Retina (tissue), 1 donor: ENCODE measurements at places on chromosomes 4 and X.

- DNase-seq: no peak
These were observed 35.5 kb upstream of the SLC4A4 start for GRCh38 chr4:71303287-71303686.

DNA sequence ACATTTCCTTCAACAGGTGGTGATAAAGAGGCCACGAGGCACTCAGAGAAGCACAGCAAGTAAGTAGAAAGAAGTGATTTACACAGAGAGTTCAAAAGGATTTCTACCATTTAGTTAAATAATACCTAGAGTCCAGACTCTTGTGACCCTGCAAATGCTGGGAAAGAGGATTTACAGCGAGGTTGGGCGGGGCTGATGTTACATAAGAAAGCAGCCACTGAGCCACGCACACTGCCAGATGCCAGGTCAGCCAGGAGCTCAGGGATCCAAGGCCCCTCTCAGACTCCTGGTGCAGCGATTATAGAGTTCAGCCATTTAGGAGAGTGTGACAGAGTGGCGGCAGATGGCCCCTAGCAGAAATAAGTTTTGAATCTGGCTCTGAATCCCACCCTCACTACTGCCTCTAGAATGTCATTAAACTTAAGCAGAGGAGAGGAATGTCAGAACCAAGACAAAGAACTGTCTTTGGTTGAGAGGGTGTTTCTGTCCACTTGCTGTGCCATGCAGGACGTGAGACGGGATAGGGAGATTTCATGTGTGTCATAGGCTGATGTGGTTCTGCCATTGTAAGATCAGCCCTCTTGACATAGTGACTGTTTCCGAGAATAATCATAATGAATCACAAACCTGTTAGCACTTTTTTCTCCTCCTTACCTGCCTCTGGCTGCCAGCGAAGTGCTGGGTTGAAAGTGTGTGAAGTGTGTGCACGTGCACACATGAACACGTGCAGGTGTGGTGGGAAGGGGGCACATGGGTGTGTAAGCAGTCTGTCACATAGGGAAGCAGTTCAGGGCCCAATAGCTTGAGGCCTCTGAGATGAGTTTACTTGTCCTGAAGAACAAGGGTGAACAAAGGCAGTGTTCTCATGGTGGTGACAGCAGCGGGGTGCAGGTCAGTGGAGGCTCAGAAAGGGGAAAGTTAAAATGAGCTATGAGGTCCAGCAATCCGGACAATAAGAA is 50.1 kb downstream of the MFAP3L start:
- DNase-seq: no peak

DNA sequence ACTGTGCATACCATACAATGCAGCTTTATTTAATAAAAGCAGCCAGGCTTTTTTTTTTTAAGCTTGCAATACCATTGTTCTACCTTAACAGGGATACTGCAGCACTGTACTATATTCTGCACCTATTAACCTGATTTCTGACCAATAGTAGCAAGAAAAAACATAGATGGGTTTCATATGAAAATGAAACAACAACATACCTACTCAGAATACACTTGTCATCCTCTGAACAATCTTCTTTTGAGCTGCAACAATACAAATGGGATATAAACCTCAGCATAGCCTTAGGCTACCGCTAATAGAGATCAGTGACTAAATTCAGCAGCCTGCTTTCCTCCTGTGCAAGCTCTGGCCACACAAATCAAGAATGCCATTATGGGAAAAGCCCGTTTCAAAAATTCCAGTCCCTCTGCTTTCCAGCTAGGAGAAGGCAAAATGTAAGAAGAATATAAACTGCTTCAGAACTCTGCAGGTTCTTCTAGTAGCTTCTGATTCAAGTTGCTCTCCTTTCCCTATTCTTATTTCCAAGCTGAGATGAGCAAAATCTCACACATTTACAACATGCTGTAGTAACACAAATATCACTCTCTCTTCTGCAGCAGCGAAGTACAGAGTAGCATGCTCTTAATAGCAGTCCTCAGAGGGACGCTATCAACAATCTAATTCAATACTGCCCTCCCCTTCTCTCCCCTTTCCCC is 143.4 kb downstream of the KLHL13 start:
- peak; percentile 39 for DNase-seq

GRCh38 chrX:118026631-118027030 is 90.0 kb downstream of the KLHL13 start:
- no peak for DNase-seq

- DNase-seq: peak; percentile 93
These were observed 4.3 kb downstream of the BLOC1S4 start for GRCh38 chr4:6720202-6720699.

DNA sequence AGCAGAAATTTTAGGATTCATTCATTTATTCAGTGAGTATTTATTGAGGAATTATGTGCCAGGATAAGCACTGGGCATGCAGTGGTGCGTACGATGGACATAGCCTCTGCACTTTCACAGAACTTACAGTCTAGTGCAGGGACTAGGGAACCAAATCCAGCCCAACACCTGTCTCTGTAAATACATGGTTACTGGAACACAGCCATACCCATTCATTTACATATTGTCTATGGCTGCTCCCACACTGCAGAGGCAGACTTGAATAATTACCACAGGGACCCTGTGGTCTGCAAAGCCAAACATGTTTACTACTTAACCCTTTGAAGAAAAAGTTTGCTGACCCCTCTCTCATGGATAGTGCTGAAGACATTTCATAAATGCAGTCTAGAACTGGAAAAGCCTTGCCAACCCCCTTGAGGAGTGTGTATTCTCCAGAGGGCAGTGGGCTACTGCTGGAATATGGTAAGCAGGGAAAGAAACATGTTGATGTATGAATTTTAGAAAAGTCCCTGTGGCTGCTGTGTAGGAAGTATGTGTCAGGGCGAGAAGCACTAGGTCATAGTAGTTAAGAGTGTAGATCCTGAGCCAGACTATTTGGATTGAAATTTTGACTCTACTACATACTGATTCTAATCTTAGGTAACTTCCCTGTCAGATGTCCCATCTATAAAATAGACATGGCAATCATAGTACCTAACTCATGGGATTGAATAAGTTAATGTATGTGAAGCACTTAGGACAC is 75.5 kb downstream of the GALNT7 start:
- no peak for DNase-seq

DNA sequence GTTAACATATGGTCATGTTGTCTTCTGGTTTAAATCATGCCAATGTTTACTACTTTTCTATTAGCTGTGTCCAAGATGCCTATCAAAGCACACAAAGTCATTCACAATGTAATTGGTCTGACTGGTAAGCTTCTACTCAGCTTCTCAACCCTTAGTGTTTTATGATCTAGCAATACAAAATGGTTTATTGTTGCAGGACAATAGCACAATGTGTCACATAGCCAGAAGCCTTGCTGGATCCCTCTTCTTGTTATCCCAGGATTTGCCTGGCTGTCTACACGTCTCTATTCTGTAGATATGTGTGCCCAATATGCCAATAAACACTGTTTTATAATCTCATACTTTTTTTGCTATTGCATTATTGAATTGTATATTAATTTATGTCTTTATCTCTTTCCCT is 1111.0 kb upstream of the AGA start:
- DNase-seq: no peak

DNA sequence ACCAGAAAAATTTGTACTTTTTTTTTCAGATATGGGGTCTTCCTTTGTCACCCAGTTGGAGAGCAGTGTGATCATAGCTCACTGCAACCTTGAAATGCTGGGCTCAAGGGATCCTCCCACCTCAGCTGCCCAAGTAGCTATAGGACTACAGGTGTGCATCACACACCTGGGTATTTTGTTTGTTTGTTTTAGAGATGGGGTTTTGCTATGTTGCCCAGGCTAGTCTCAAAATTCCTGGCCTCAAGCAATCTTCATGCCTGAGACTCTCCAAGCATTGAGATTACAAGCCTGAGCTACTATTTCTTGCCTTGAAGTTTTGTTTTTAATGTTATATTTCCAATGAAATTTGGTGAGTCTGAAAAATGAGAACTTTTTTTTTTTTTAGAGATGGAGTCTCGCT is 847.8 kb downstream of the TRIML1 start:
- DNase-seq: no peak

DNA sequence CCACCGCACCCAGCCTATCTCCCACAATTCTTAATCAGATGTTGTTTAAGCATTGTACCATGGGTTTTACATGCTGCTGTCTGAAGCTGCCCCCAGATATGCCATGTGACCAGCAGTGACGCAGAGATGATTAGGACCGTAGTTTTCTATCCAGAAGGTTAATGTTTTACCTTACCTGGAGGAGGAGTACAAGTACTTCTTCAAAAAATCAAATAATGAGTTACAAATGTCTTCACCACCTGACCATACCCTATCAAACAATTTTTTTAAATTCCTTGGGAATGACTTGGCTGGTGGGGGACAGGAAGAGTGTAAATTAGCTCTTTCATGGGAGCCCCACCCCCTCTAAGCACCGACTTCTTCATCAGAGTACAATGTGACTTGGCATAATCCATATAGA is 16.2 kb upstream of the SGMS2 start:
- no peak for DNase-seq

DNA sequence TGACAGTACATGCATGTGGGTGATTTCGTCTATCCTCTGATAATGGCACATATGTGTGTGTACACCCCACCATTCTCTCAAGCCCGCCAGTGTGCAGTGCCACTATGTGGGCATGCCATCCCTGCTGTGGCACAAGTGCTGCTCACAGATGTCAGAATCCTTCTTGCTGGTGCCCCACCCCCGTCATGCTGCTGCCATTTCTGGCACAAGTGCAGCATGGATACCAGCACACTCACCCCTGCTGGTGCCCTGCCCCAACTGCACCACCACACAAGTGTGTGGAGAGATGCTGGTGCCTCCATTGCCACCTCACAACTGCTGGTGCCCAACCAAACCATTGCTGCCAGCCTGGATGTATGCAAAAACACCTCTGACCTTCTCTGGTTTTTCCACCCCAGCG is 1133.8 kb downstream of the TECRL start:
- DNase-seq: no peak

GRCh38 chrX:30005813-30006212 is 209.6 kb upstream of the MAGEB2 start:
- no peak for DNase-seq

DNA sequence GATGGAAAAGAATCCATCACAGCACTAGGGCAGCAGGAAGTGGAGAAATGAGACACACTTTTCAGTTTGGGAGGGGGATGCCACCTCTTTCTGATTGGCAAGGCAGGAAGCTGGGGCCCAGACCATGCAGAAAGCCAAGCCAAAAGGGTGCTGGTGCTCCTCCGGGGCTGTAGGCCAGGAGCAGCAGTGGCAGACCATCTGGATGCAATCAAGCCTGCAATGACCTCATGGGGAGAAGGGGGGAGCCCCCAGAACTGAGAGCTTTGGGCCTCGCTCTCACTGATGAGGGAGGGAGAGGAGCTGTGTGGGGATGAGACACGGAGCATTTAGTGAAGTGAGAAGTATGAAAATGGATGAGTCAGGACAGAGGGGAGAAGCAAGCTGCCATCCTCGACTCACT is 141.3 kb upstream of the NALF2 start:
- DNase-seq: peak; percentile 14

GRCh38 chr4:3630598-3631543 is 98.6 kb upstream of the LRPAP1 start:
- DNase-seq: no peak

- DNase-seq: peak; percentile 43
These were observed 8.0 kb downstream of the SHOX start for GRCh38 chrX:638482-639131.

DNA sequence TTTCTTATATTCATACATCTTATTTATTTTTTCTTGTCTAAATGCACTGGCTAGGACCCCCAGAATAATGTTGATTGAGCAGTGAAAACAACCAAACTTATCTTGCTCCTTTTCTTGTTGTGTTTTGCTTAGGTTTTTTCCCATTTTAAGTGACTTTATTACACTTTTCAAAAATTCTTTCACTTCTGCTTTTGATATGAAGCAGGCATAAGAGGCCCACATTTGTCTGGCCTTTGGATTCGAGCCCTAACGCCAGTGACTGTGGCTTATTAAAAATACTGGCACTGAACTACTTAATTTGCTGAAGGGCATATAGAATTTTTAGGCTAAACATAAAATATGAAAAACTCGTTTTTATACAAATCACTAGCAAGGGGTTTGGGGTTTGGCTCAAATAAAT is 197.0 kb downstream of the ASB9 start:
- no peak for DNase-seq

DNA sequence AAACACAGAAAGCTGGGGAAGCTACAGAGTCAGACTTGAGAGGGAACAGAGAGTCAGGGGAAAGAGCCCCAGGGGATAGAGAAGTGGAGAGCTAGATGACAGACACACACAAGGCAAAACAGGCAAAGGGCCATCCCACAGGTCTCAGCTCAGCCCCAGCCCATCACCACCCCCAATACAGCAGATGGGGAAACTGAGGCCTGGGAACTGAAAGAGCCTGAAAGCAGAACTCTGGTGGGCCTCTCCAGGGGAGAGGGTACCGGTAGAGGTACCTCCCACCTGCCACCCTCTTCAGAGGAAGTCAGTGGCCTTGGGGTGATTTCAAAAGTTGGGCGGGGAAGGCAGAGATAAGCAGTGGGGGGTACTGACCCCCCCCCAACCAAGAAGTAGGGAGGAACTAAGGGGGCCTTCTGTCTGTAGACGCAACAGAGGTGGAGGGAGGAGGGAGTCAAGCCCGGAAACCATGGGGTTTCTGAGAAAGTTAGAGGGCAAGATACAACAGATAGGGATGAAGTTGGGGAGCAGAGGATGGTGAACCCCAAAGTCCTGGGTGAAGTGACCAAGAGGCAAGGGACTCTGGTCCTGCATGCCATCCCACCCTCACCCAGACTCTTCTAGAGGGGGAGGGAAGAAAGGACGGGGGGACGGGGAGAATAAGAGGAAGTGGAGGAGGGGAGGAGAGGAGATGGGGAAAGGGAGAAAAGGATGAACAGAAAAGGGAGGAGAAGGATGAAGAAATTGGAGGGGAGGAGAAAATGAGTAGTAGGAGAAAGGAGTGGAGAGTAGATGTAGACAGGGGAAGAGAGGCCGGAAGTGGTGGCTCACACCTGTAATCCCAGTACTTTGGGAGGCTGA is 3.2 kb downstream of the GATA1 start:
- no peak for DNase-seq

- DNase-seq: peak; percentile 28
These were observed 100.6 kb downstream of the AKAP4 start for GRCh38 chrX:50100188-50100587.

DNA sequence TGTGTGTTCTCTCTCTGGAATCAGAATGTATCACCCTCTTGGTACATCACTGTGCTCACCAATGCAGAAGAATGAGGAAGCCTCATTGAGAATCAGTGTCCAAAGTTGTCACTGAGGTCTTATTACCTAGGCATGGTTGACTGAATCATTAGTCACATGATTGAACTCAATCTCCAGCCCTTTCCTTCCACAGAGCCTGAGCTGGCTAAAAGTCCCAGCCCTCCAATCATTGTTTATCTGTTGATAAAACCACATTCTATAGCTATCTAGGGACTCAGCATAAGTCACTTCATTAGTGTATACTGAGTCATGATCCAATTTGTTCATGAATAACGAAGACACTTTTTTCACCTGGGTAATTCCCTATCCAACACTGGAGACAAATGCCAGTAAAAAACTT is 396.8 kb downstream of the TRAM1L1 start:
- DNase-seq: no peak

DNA sequence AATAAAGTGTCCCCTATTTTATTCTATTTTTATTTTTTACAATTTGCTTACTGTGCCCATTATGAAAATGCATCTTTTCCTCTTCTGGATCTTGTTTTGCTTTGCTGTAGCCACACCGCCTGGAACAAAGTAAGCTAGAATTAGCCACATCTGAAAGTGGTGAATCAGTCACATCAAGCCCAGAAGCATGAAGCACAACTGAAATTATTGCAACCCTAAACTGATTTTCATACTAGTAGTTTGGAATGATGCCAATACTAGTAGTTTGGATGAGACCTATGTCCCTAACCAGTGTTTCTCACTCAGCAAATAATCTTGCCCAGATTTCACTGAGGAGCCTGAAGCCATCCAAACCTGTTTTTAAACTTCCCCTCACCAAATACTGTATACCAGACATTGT is 303.0 kb downstream of the EPHA5 start:
- DNase-seq: no peak
